Activated naive CD4-positive, alpha-beta T cell (primary cell): ENCODE measurements at places on chromosomes 5 and 9.

DNA sequence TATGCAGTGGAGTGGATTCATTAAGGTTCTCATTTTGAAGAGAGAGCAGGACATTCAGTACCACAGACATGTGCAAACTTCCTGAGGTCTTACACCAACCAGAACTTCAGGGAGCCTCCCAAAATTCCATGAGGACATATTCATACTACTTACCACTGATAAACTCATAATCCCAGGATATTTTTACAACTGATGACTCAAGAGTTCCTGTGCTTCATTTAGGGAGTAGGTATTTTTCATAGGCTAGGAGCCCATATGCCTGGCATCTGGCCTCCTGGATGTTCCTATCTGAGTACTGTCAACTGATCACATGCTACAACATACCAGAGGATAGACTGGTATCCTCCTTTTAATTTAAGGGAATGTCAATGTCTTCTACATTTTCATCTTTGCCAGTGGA is 578.0 kb downstream of the EFNA5 start:
- DNase-seq, result no peak

DNA sequence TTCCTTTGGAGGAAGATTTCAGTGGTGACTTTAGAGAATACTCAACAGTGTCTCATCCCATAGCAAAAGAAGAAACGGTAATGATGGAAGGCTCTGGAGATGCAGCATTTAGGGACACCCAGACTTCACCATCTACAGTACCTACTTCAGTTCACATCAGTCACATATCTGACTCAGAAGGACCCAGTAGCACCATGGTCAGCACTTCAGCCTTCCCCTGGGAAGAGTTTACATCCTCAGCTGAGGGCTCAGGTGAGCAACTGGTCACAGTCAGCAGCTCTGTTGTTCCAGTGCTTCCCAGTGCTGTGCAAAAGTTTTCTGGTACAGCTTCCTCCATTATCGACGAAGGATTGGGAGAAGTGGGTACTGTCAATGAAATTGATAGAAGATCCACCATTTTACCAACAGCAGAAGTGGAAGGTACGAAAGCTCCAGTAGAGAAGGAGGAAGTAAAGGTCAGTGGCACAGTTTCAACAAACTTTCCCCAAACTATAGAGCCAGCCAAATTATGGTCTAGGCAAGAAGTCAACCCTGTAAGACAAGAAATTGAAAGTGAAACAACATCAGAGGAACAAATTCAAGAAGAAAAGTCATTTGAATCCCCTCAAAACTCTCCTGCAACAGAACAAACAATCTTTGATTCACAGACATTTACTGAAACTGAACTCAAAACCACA is 67.4 kb downstream of the VCAN start:
- DNase-seq, result no peak

DNA sequence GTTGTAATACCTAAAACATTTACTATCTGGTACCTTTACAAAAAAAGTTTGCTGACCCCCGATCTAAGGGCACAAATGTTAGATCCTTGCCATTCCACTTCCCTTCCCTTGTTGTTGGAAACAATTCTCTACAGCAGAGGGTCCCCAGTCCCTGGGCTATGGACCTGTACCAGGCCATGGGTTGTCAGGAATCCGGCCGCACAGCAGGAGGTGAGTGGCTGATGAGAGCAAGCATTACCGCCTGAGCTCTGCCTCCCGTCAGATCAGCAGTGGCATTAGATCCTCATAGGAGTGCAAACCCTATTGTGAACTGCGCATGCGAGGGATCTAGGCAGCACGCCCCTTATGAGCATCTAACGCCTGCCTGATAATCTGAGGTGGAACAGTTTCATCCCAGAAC is 248.5 kb downstream of the AP3B1 start:
- no peak for DNase-seq

- no peak for DNase-seq
Measured at GRCh38 chr9:98786750-98787510, 9.4 kb downstream of the ANKS6 start.

DNA sequence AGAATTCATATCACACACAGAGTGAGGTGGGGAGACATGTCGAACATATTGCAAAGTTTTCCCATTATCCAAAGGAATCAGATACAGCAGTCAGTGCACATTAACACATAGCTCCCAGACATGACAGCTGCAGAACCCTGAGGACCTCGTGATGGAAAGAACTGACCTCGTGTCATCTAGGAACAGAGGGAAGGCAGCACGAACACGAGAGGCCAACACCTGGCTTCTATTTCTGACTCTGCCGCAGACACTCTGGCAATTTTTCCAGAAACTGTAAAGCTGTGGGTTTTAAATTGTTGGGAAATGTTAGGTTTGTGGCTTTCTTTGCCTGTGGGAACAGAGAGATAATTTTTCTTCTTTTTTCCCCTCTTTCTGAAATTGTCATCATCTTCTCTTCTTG is 315.0 kb upstream of the PIK3R1 start:
- no peak for DNase-seq

- no peak for DNase-seq
Measured at GRCh38 chr9:126151031-126151685, 175.5 kb upstream of the MVB12B start.

- no peak for DNase-seq
Measured at GRCh38 chr5:95848701-95849100, 26.2 kb upstream of the GLRX start.

DNA sequence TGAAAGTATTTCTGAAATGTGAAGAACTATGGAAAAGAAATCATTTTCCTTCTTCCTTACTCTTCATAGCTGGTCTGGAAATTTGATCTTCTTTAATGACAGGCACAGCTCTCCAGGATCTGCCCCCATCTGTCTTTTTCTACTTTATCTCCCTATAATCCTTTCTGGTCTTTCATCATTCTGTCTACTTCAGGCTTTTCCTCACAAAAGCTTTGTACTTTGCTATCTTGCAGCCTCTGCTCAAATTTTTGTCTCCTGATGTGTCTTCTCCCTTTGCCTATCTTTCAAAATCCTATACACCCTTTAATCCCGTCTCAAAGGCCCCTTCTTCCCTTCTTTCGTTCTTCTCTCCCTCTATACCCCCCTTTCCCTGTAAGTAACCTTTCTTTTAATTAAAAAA is 114.9 kb upstream of the ATP10B start:
- DNase-seq, result no peak

DNA sequence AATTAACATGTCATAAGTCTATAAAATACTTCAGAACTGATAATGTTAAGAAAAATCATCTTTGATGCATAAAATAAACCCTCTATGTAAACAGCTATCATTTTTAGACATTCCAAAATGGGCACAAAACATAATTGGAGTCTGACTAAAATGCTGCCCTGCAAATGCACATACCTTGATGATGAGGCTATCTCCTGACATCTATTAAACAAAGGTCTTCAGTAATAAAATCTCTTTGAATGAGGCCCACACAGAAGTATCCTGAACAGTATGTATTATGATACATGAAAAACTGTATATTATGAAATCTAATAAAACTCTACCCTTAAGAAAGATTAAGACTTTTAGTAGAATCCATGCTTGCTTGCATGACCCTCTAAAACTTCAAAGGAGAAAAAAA is 66.1 kb downstream of the FBXL17 start:
- no peak for DNase-seq

DNA sequence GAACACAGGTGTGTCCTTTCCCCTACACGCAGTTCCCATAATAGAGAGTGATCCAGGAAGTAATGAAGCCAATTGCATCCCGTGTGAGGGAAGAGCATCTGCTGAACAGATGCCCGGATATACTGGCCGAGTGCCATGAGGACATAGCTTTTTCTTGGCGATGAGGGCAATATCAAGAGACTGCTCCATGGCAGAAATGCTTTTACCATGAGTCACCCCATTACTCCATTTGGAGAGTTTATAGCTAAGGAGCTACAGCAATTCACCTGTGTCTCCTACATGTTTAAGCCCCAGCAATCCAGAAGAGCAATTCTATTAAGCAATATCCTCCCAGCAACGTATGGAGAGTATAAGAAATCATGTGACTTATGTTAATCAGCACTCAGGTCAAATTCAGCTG is 222.0 kb upstream of the KLF4 start:
- no peak for DNase-seq

DNA sequence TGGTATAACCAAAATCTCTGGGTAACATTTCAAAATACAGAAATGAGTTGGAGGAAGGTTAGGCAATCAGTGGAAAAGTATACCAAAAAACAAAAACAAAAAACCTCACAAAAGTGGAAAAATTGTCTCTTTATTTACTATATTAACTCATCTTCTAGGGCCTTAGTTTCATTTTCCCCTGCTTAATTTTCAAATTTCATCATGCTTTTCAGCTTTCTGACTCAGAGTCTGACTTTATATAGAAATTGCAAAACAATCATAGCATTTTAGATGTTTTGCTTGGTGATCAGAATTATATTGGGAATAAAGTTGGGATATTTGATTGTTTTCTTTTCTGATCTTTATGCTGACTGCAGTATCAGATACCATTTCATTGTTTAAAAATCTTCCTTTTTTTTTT is 257.0 kb upstream of the PRR16 start:
- no peak for DNase-seq

DNA sequence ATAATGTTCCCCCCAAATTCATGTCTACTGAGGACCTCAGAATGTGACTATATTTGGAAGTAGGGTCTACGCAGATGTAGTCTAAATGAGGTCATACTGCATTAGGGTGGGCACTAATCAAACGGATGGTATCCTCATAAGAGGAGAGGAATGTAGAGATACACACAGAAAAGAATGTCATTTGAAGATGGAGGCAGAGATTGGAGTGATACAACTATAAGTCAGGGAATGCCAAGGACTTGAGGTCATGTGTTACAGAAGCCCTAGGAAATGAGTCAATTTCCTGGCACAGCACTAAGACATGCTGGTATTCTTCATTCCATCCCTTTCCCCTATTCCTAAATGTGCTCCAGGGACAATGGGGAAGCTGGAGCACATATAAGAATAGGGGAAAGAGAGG is 758 bp upstream of the PDCD1LG2 start:
- DNase-seq, result no peak

DNA sequence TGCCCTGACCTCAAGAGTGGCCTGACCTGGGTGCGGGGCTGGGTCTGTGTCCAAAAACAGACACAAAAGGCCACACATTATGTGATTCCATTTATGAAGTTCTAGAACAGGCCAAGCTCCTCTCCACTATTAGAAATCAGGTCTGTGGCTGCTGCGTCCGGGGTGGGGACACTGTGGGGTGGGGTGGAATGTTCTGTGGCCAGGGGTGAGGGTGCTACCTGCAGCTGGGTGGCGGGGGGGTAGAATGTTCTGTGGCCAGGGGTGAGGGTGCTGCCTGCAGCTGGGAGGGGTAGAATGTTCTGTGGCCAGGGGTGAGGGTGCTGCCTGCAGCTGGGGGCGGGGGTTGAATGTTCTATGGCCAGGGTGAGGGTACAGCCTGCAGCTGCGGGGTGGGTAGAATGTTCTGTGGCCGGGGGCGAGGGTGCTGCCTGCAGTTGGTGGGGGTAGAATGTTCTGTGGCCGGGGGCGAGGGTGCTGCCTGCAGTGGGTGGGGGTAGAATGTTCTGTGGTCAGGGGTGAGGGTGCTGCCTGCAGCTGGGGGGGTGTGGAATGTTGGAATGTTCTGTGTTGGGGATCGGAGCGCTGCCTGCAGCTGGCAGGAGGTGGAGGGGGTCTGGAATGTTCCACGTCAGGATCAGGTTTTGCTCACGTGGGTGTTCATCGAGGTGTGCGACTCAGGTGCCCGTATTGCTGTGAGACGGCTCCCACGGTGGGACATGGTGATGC is 8.3 kb downstream of the LCN12 start:
- no peak for DNase-seq

- no peak for DNase-seq
Measured at GRCh38 chr5:102629827-102630605, 125.1 kb upstream of the PAM start.

DNA sequence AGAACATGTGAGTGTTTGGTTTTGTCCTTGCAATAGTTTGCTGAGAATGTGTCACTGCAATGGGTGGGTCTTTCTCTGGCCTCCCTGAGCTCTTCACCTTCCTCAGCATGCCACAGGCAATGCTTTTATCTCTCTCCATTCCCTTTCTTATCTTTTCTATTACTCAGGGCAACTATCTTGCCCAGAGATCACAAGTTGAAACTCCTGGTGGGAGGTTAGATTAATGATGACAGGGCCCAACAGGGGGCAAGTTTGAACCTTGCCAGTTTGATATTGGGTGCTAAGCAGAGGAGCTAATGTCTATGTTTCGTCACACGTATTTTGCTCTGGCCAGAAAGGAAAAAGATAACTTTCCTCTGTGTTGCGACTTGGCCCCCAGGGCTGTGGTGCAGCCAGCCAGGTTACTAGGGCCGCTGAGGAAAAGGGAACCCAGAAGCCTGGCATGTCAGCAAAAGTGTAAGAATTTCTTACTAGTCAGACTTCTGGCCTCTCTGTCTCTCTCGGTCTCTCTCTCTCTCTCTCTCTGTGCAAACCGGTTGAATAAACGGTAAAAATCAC is 299.3 kb upstream of the POU5F2 start:
- DNase-seq, result no peak

DNA sequence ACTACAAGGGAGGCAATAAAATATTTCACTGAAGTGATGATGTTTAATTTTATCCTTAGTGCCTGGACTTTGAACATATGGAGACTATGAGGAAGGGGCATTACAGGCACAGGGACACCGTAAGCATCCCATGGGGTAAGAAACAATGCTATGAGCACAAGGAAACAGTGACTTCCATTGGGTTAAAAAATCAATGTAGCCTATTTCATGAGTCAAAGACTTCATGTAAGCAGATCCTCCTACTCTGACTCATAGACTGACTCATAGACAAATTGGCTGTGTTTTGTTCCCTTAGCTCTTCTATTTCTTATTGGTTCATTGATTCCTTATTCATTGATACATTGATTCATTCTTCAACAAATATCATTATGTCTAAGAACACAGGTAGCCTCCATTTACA is 351.0 kb downstream of the PRELID2 start:
- no peak for DNase-seq

DNA sequence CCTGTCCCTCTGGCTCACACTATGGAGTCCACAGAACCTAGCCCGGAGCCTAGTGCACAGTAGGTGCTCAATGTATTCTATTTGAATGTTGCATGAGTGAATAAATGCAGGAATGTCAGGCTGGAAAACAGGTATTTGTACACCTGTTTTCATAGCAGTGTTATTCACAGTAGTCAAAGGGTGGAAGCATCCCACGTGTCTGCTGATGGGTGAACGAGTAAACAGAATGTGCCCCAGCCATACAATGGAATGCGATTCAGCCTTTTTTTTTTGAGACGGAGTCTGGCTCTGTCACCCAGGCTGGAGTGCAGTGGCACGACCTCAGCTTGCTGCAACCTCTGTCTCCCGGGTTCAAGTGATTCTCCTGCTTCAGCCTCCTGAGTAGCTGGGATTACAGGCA is 31.5 kb upstream of the IER5L start:
- no peak for DNase-seq

- DNase-seq, result no peak
Measured at GRCh38 chr5:2797160-2797559, 45.7 kb upstream of the IRX2 start.
